ENCODE measurements at places on chromosomes 2 and 18. TPM values are rescaled to one million over a fixed set of nuclear protein-coding genes. Genes with fewer than 3 reads are reported as not detected.

The GAL3ST2 gene
- total RNA-seq = not detected

The ZNF385B gene
- total RNA-seq = 2.9 TPM

- DNase-seq = no peak
Observed at GRCh38 chr2:25453199-25453905, 111.6 kb upstream of the DNMT3A start.

The CD8B gene
- 0.35 TPM for total RNA-seq

DNA sequence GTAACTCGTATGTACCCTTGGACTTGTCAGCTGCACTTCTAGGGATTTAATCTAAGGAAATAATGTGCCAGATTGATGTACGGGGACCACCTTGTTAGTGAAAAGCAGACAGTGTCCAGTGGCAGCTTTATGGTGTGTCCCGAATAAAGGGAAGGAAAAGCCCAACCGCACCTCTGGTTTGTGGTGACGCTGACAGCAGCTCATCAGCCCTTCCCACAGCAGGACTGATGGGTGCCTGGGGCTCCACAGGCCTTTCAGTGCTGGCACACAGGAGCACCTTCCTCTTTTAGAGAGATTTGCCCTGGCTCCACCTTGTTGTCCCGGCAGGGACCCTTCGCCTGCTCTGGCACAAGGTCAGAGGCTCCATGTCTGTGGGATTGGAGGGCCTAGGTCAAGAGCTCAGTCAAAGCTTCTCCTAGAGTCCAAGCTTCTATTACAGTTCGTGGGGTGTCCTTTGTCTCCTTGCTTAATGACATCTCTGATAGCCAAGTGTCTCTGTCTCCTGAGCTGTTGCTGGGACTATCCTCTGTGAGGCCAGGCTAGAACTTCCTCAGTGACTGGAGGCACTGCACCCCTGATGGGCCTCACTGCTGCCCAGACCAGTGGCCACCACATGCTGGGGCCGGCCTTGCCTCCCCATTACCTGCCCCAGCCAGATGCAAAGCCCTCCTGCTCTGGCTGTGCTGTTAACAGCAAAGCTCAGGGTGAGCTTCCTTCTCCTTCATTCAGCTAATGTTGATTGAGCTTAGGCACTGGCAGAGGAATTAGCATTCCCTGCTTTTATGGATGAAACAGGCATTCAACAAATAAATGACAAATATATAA lies 33.0 kb upstream of the SCLY start:
- DNase-seq = no peak

DNA sequence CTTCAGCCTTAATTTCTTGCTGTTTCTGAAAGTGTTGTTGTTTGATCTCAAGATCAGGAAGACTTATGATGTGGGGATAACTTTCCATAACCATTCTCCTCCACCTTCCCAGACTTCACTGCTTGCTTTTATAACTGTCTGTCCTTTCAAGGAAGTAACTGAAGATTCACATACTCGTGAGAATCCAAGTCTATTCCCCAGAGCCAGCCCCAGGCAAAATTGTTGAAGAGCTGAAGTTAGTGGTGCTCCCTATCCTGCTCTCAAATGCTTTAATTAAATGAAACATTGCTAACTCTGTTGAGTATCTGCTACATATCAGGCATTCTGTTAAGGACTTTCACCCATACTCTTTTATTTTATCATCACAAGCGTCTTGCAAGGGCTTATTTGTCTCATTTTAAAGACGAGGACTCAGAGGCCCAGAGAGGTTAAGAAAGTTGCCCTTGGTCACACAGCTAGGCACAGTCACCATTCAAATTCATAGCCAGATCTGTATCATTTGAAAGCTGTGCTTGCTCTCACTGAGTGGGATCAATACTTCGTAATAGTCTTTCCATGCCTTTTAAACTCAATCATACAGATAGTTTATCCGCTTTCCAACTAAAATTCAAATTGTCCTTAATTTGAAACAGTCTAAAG lies 189.8 kb upstream of the TCF4 start:
- DNase-seq = no peak

The SIX2 gene
- 1.0 TPM for total RNA-seq

DNA sequence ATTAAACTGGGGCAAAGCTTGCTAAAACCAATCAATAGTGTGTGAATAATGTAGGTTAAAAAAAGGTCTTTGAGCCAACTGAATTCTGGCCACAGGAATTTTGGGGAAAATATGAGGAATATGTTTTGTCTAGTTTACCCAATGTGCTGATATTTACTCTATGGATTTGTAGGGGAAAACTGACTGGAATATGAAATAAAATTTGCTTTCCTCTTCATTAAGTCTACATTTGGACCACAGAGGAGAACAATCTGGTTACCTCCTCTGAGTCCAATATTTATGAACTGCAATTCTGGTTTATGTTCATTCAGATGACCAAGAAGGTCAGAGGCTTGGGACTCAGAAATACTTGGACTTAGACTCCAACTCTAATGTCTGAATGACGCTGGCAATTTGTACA lies 1042.2 kb upstream of the CNTNAP5 start:
- no peak for DNase-seq

GRCh38 chr18:78726326-78727056 lies 253.1 kb upstream of the SALL3 start:
- no peak for DNase-seq

DNA sequence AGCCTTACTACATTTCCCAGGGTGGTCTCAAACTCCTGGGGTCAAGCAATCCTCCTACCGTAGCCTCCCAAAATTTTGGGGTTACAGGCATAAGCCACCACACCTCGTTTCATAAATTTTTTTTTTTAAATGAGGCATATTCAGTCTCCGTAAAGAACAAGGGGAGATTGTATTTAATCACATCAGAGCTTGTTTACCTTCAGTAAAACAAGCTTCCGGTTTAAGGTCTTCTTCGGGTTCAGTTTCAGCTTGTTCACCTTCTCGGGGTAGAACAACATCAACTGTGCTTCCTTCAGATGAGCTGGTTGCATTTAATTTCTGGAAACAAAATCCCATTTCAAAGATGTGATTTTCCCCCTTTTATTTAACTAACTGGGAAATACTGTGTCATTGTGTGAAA lies 88.6 kb downstream of the SCN3A start:
- no peak for DNase-seq

The HOXD12 gene
- total RNA-seq = not detected

DNA sequence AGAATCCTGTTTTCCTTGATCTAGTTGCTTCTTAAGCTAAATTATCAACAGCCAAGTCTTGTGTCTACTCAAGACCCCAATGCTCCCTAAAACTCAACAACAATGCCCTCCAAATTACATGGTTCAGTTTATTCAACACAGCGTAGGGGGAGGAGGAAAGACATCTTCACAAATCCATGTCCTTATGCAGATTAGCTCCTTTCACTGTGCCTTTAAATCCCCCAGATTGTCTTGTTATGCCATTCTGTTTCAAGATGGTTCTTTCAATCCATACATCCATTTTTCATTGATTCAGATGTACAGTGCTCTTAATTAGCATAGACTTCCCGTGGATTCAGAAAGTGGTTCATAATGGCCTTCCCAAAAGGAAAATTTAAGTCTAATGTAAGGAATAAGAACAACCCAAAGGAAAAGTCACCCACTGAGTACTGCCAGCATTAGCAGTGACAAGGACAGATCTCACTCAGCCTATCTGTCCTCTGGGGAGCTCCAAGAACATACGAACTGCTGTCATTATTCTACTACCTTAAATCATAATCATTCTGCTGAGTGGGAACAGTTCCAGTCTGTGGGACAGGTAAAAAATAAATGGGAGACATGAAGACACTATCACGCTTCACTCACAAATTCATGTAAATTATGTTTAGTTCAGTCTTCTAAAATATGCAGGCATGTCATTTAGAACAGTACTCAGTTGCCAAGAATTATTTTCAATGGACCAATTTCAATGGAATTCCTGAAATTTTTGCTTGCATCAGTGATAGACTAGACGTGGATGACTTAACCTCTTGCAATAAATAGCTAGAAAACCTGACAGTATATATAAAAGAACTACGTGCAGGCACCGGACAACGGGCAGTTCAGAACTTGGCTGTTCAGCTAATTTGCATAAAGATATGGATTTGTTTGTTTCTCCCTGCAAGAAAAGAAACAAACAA lies 58.9 kb upstream of the RNU4ATAC start:
- DNase-seq = no peak

DNA sequence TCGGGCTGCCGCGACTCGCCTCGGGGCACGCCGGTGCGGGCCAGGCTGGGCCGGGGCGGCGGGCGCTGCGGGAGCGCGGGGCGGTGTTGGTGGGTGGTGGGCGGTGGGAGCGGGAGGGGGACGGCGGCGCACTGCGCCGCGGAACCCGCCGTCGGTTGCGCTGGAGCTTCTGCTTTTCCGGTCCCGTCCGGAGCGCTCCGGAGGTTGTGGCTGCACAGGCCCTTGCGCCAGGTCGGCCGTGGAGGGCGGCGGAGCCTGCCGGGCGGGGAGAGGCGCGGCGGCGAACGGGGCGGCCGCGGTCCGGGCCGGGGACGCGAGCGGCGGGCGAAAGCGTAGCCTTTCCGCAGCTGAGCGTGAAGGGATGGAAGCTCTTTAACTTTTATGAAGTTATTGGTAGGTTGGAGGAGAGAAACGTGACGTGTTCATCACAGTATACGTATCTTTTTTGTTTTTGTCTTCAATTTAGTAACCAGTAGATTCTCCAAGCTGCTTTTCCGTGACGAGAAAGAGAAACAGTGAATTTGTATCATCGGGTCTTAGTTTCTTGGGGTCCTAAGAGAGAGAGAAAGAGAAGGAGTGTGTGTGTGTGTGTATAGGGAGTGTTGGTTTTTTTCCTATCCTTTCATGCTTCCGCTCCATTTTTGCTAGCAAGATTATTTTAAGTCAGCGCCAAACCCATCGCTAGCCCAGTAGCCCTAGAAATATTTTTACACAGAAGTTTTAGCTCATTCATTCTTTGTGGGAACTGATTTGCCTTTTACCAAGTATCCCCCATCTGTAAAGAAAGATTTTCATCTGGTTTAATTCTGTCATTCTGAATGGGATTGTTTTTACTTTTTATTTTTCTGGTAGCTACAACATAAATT lies 535 bp downstream of the ATG4B start:
- DNase-seq = no peak

The MYO5B gene
- 6.9 TPM for total RNA-seq

- no peak for DNase-seq
Observed at GRCh38 chr2:136093583-136093982, 24.4 kb downstream of the CXCR4 start.

DNA sequence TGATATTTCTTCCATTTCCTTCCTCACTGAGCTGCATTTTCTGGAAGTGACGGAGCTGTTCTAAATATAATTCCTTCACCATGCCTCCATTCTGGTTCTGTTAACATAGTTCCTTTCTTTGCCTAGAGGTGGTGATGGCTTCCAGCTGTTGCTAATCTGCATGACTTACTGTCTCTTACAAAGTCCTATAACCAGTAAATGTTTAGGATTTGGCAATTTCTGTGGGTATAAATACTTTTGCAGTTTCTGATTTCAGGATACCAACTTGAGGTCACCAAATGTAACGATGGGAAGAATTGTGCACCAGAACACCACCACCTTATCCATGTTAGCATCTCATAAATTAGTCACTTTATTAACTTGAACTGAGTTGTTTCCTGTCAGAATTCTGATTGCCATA lies 101.7 kb upstream of the FN1 start:
- no peak for DNase-seq

The MEP1B gene
- not detected for total RNA-seq

- no peak for DNase-seq
Observed at GRCh38 chr18:58311390-58311789, 267.4 kb downstream of the NEDD4L start.

DNA sequence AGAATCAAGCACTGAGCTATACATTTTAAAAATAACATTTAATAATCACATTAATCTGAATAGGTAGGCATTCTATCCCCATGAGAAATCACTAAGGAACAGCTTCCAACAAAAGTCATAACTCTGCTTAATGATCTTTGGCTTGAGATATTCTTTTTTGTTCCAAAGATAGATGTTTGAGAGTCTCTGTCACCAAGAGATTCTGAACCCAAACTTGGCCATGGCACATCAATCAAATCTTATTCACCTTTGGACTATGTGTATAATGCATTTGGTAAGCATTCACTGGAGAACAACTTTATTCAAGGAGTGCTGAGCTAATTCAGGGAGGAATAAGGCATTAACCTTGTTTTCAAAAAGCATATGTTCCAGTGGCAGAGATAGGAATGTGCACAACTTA lies 743.3 kb downstream of the SLC4A3 start:
- no peak for DNase-seq

Data from H1 (cell line).